ENCODE measurements at places on chromosomes 1 and 21.

DNA sequence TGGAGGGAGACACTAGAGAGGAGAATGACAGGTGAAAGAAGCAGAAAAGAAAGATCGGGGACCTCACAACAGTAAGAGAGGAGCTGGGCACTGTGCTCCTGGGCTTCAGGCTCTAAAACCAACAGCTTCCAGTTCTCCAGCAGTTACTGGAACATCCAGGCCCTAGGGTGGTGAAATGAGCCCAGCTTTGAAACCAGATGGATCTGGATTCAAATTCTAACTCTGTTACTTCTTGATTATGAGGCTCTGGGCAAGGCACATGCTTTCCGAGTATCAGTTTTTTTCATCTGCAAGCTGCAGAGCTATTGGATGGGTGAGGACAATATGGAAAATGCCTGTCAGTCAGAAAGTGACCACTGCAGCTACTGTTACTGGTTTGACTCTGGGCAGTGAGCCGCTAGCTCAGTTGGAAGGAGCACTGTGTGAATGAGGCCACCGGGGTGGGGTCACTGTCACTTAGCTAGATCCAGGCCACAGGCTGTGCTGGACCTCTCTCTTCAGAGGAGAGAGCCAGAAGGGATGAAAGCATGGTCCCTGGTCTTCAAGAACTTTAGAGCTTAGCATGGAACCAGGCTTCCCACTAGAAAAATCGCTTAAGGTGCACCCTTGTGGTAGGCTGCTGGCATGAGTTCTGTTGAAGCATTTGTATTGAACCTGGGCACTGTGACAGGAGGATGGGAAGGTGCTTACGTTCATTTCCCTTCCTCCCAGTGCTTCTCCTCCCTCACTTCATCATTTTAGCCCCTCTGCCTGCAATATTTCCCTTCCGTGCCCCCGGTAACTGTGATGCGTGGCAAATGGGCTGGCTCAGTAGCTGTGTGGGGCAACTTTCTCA, 12.2 kb downstream of the PLEKHO1 start:
- no peak for DNase-seq

- no peak for DNase-seq
Measured at GRCh38 chr1:39474810-39475209, 16.6 kb upstream of the BMP8A start.

DNA sequence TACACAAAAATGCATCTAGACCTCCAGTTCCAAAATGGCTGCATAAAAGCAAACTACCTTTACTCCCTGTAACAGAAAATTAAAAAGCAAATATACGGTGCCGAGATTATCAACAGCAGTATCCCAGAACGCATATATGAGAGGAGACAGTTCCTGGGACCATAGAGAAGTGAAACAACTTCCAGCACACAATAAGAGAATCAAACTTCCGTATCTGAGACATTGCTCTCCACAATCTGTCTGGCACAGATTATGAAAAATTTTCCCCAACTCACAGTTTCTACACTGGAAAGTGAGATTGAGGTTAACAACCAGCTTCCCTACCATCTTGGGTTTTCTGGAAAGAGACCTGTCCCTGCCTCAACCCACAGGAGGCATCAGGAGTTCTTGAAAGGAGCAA, 47.2 kb upstream of the ST6GALNAC3 start:
- no peak for DNase-seq

DNA sequence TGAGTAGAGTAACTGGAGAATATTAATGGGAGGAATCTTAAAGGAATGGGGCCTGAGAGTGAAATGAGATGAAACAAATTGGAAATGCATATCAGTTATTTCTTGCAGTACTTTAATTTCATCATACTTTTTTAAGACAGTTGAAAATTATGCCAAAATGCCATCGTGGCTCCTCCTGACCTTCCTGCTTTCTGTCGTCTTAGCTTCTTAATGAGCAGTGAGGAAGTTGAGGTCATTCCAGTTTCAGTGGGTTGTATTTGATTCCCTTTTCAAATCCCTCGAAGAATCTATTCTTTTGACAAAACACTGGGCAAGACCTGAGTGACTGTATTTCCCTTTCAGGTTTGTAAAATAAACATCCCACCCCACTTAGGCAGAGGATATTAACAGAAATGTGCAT, 134.9 kb upstream of the MAP1LC3C start:
- no peak for DNase-seq

Measured in central memory CD4-positive, alpha-beta T cell (primary cell).